ENCODE measurements at places on chromosomes 5 and 9.

GRCh38 chr9:86286278-86286677 lies 3.9 kb upstream of the ISCA1 start:
- no peak for DNase-seq

DNA sequence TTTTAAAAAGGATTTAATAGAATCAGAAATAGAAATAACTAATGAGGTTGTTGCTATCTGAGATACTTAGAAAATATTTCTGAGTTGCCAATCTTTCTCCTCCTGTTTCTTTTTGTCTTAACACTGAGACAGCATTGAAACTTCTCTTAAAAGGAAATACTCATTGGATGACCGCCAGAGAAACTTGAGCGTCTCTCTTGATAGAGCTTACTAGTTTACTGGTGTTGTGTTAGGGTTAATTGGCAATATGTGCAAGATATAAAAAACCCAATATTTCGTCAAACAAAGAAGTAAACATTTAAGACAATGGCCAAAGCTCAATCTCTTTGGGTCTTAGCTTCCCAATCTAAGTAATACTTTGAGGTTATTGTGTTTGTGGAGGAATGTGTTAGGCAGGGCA lies 176.4 kb upstream of the CHD1 start:
- DNase-seq: no peak

DNA sequence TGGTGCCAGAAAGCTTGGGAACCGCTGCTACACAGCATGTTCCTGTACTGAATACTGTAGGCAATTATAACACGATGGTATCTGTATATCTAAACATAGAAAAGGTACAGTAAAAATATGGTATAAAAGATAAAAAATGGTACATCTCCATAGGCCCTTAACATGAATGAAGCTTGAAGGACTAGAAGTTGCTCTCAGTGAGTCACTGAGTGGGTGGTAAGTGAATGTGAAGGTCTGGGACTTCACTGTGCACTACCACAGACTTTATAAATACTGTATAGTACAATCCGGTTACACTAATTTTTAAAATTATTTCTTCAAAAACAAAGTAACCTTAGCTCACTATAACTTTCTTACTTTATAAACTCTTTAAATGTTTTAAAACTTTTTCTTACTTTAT lies 819.9 kb upstream of the GRAMD2B start:
- DNase-seq: no peak

DNA sequence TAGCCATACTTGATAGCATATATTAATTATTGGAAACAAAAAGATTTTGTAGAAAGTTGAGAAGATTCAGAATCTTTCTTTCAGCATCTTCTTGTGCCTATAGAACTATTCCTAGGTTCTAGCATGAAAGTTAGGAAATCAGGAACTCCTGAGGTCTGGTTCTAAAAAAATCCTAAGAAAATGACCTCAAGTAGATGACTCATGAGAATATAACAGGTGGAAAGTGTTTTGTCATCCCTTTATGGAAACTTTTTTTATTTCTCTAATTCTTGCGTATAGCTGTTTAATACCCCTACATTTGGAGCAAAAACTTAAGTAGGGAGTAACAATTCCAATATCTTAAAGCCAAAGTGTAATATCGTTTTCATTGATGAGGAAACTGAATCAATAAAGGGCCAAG lies 574.1 kb downstream of the NR2F1-AS1 start:
- DNase-seq: no peak

DNA sequence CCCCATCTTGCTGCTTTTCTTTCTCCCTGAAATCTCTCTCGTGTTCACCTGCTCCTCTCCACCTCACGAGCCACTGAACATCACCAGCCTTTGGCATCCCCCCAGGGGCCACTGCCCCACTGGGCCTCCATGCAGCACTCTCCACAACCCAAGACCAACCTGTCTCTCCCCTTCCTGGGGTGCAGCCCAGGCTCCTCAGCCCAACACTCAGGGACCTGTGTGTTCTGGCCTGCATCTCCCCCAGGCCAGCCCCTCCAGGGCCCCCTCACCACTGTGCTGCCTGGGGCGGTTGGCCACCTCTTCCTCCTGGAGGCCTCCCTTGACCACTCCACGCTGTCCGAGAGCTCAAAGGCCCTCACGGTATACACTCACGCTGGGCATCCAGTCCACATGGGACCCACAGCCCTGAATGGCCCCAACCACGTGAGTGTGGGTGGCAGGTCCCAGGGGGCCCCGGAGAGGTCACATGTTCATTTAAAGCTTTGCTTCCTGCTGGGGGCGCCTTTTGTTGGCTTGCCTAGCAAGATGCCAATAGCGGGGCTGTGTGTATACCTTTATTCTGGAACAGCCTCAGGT lies 453 bp upstream of the DOK3 start:
- DNase-seq: no peak

GRCh38 chr9:125438506-125439433 lies 177.1 kb downstream of the GAPVD1 start:
- no peak for DNase-seq

GRCh38 chr5:113663879-113664541 lies 150.5 kb downstream of the YTHDC2 start:
- no peak for DNase-seq

GRCh38 chr9:36765468-36766341 lies 193.0 kb downstream of the MELK start:
- no peak for DNase-seq

- DNase-seq: no peak
Observed at GRCh38 chr9:127118597-127119319, 3.7 kb downstream of the ANGPTL2 start.

DNA sequence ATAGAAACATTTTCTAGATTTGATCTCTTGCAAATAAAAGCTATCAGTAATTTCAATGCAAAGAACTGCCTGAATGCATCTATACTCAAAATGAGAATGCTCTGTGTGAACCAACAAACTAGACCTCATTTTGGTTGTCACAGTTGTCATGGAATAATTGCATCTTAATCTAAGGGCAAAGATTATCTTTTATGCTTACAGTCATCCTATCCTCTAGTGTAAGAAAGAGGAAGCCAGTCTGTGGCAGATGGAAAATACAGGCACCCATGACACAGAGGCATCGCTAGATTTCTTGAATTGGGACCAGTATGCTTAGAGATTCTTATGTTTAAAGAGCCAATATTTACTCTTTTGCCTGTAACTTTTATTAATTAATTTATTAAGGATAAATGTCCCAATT lies 95.0 kb downstream of the MACIR start:
- DNase-seq: no peak

All from RWPE2 (cell line).